ENCODE measurements at places on chromosomes 6 and 20.

- no peak for DNase-seq
These were observed 67.4 kb downstream of the CHMP4B start for GRCh38 chr20:33878583-33878982.

DNA sequence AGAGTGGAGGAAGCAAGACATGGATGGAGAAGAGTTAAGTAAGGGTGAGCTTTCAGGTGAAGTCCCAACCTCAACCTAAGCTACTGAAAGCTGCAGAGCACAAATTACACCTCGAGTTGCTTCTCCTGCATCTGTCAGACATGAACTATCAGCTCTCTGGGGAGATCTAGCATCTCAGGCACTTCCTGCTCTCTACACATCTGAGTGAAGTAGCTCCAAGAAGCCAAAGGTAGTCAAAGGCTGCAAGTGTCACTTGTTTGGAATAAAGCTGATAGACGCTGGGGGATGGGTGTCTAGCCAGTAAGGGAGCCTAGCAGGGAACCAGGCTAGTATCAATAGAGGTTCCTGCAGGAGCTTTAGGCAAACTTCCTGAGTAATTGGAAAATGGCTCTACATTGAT, 228.0 kb downstream of the PLCB1 start:
- peak; percentile 53 for DNase-seq

DNA sequence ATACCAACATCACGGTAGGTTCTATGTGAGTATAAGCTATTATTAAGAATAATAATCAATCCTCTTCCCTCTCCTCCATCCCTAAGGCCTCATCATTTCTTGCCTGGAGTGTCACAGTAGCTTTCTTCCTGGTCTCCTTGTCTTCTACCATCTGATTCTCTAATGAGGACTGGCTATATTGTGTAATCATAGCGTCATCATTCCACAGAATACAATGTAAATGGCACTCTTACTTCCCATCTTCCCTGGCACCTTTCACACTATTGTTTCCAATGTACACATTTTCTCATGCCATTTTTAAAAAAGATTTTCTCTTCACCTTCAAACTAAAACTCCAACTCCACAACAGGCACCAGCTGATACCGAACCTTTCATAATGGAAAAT, 2.2 kb upstream of the BTN3A2 start:
- no peak for DNase-seq

DNA sequence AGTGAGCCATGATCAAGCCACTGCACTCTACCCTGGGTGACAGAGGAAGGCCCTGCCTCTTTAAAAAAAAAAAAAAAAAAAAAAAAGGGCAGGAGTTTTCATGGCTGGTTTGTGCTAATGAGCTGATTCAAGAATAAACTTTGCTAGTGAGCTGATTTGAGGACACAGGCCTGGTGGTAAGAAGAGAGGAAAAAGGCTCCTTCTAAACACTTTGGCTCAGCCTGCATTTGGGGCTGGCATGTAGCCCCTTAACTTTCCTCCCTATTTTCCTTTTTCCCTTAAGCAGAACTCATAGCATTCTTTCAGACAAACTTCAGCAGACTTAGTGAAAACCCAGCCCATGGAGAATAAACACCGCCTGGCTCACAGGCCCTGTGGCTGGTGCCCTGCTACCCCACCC, 432.7 kb downstream of the PTPRT start:
- DNase-seq: no peak
